ENCODE measurements at places on chromosomes 12 and 14.

- no peak for DNase-seq
Measured at GRCh38 chr14:75342762-75343599, 64.4 kb downstream of the FOS start.

DNA sequence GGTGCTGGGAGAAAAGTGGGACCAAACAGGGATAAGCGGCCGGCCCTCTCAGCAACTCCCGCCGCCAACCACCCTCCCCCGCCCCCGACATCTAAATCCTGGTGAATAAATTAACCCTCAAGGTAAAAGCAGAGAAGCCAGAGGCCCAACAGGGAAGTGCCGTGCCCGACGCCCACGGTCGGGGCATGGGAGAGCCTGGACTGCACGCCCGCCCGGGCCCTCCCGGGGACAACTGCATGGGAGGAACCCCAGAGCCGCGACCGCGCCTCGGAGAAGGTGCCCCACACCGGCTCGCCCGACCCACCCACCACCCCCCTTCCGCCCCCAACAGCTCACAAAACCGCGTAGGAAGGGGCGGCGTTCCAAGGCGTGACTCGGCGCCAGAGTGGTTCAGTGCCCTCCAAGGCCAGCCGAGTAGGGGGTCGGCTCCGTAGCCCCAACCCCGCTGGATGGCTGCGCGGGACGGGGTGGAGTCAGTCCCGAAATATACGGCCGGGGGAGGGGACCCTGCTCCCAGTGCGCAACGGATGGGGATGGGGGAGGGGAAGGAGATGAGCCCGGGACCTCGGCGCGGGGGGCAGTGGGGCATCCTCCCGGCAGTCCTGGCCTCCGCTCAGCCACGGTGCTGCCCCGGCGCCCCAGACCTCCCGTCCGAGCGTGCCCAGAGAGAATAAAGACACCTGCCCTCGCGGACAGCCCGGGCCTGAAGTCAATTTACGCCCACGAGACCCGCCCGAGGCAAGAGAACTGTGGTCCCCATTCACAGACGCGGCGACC lies 732 bp downstream of the SLC25A29 start:
- no peak for DNase-seq

DNA sequence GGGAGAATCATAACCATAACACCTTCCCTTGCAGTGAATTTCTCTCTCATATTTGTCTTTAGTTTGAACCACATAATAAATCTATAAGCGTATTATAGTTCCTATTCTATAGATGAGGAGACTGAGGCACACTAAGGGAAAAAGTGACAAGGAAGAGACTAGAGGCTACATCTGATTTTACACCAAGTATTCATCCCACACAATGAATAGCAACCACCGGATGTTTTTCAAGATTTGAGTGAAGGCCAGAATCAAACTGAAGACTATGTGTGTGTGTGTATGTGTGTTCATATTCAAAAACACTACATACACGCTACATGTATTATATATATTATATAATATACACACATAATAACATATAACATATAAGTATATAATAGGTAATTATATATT lies 4.7 kb downstream of the ASB2 start:
- no peak for DNase-seq

- DNase-seq: no peak
Measured at GRCh38 chr14:98244966-98245569, 1026.9 kb downstream of the BCL11B start.

- DNase-seq: no peak
Measured at GRCh38 chr14:77565289-77565993, 51.0 kb downstream of the SPTLC2 start.

GRCh38 chr14:91143862-91144261 lies 30.0 kb downstream of the DGLUCY start:
- DNase-seq: no peak

DNA sequence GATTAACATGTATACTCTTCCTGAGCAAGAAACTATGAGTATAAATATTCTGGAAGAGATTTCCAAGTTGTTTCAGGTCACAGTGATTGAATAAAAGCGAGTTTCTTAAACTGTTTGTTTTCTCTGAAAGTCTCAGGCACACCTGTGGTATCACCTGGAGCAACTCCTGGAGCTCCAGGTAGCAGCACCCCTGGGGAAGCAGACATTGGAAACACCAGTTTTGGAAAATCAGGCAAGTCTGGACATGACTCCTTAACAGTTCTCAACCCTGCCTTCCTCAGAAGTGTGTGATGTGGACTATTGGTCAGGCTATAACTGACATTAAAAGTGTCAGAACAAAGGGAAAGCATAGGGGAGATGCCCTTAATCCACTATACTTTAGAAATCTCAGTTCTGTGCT lies 217.6 kb upstream of the CNTN1 start:
- no peak for DNase-seq
